Stimulated activated CD8-positive, alpha-beta memory T cell treated with anti-CD3 and anti-CD28 coated beads, Interleukin-2, amount 100 ng/mL, for 1 hour (primary cell): ENCODE measurements at places on chromosomes 4 and X.

- DNase-seq = no peak
Measured at GRCh38 chr4:3293401-3294391, 875 bp downstream of the RGS12 start.

DNA sequence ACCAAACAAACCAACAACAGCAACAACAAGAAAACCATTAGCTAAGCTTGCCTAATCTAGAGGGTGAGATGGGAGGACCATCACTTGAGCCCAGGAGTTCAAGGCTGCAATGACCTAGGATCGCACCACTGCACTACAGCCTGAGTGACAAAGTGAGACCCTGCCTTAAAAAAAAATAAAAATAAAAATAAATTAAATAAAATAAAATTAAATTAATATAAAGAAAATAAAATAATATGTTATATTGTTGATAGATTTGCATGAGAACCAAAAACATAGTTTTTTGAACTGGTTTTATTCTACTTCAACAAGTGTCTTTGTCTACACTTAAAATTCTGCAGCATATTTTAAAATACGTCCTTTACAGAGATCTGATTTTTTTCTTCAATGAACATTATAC is 2683.1 kb downstream of the ARAP2 start:
- no peak for DNase-seq

DNA sequence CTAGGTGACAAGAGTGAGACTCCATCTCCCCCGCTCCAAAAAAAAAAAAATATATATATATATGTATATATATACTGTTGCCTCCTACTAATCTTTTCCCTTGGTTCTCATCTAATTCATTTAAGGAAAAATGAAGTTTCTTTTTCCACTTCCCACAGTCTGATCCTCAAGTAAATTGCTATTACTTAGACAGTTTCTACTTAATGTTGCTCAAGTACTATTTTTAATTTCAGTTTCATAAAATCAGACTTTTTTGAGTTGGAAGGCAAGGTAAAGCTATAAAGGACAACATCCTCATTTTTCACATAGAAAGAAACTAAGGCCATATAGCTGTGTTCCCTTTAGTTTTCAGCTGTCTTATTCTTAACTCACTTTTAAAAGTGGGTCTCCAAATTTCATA is 5.8 kb downstream of the RXFP1 start:
- no peak for DNase-seq

- no peak for DNase-seq
Measured at GRCh38 chr4:7766661-7767345, 172.9 kb downstream of the AFAP1 start.

GRCh38 chr4:169342159-169342860 is 71.6 kb upstream of the SH3RF1 start:
- DNase-seq = no peak

DNA sequence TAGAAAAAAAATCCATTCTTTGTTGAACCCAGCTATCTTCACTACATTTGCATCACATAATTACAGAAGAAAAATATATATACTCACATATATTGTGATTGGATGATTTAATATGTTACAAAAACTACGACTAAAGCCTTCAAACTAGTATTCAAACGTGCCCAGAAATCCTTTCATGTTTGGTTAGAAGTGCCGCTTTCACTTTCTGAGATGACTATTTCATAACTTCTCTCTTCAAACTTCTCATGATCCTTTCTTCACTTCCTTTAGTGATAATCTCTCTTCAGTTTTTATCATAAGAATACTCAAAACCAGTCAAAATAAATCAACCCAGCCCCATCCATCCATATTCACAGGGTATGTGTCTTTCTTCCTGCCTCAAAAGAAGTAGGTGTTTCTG is 50.8 kb upstream of the NAF1 start:
- no peak for DNase-seq

GRCh38 chr4:141814499-141814898 is 178.1 kb downstream of the IL15 start:
- DNase-seq = no peak

- DNase-seq = no peak
Measured at GRCh38 chr4:105569057-105569865, 16.8 kb downstream of the ARHGEF38 start.

- no peak for DNase-seq
Measured at GRCh38 chrX:105052926-105053325, 167.6 kb downstream of the TEX13A start.

DNA sequence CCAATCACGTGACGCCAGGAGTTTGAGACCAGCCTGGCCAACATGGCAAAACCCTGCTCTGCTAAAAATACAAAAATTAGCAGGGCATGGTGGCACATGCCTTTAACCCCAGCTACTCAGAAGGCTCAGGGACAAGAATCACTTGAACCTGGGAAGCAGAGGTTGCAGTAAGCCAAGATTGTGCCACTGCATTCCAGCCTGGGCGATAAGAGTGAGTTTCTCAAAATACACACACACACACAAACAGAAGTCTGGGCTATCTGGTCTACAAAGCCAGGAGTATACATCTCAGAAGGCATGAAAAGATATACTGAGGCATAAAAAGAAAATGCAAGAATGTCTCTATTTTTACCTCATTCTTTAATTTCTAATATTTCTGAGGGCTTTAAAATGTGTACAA is 11.3 kb downstream of the YTHDC1 start:
- no peak for DNase-seq
